ENCODE measurements at places on chromosomes 16 and 17. TPM values are rescaled to one million over a fixed set of nuclear protein-coding genes. Genes with fewer than 3 reads are reported as not detected.

The OSGIN1 gene
- 0.88 TPM for total RNA-seq

DNA sequence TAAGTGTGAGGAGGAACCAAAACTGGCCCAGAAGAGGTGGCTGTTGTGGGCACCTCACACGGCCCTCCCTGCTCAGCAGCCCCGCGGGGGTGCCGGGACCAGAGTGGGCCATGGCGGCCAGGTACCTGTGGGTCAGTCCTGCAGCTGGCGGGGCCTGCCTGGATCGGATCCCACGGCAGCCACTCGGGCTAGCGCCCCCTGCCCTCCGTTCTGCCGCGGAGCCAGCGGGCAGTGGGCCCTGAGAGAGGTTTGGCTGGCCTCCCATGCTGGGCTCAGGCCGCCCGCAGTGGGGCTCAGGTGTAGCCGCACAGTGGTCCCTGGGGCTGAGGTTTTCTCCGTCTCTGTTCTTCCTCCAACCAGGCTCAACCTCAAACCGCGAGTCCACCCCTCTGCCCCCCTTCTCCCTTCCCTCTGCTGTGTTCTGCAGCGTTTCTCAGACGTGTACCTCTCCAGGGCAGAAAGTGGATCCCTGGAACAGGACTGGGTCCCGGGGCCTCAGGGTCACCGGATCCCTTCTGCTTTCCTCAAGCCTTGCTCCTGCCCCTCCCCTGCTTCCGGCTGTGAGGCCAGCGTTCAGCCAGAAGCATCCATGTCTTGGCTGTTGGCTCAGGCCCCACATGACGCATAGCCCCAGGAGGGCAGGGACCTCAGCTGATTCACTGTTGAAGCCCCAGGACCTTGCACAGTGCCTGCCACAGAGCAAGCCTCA is 28.6 kb upstream of the ITGA3 start:
- H3K4me1 ChIP-seq, result peaks cover 19% of the 10 kb centered on the region
- DNase-seq, result no peak
- no peak overlapping the region for H3K27ac ChIP-seq
- H3K36me3 ChIP-seq, result no peaks in the 10 kb centered on the region

- H3K36me3 ChIP-seq, result peaks cover 7% of the 10 kb centered on the region
- peaks cover 45% of the 10 kb centered on the region for H3K4me1 ChIP-seq
- no peaks in the 10 kb centered on the region for H3K27me3 ChIP-seq
- DNase-seq, result peak; percentile 55
Observed at GRCh38 chr16:30567160-30567990, 4.1 kb downstream of the ZNF688 start.

GRCh38 chr16:50213939-50214519 is 52.3 kb upstream of the ADCY7 start:
- DNase-seq, result no peak
- no peaks in the 10 kb centered on the region for H3K27me3 ChIP-seq
- peaks cover 48% of the 10 kb centered on the region for H3K4me1 ChIP-seq
- peak overlapping the region; percentile 78 for H3K27ac ChIP-seq

The ITGB3 gene
- 2.2 TPM for total RNA-seq

DNA sequence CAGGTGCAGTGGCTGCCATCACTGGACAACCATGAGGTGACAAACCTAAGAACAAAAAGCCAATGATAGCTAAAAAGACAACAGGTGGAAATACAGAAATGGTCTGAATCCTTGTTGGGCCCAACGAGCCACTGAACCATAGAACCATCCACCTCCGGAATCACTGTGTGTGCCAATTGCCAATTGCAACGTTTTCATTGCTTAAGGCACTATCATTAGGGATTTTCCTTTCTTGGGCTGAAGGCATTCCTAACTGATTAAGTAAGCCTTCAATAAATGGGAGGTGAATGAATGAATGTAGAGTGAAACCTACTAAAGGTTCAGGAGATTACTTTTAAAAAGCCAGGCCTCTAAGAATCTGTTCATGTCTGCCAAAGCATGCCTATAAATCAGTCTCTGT is 3.6 kb downstream of the USP31 start:
- no peak for DNase-seq
- H3K27ac ChIP-seq, result no peak overlapping the region
- peaks cover 1% of the 10 kb centered on the region for H3K27me3 ChIP-seq
- no peak overlapping the region for H3K4me3 ChIP-seq
- peaks cover 28% of the 10 kb centered on the region for H3K4me1 ChIP-seq

GRCh38 chr17:80652756-80653330 is 108.2 kb downstream of the RPTOR start:
- no peaks in the 10 kb centered on the region for H3K27me3 ChIP-seq
- H3K36me3 ChIP-seq, result peaks cover 46% of the 10 kb centered on the region
- peaks cover 49% of the 10 kb centered on the region for H3K4me1 ChIP-seq
- no peak overlapping the region for H3K4me3 ChIP-seq
- no peak for DNase-seq
- H3K27ac ChIP-seq, result peak overlapping the region; percentile 32

- H3K27ac ChIP-seq, result no peak overlapping the region
- H3K27me3 ChIP-seq, result peaks cover 17% of the 10 kb centered on the region
- H3K36me3 ChIP-seq, result peaks cover 4% of the 10 kb centered on the region
- no peaks in the 10 kb centered on the region for H3K4me1 ChIP-seq
Observed at GRCh38 chr17:79667746-79668145, 56.9 kb upstream of the RBFOX3 start.
